Cortex of kidney (tissue), 1 donor: ENCODE measurements at places on chromosomes 6 and 20.

- no peak for DNase-seq
Measured at GRCh38 chr6:104483225-104483834, 376.4 kb downstream of the HACE1 start.

- no peak for DNase-seq
Measured at GRCh38 chr20:40637176-40637575, 51.9 kb downstream of the MAFB start.

GRCh38 chr6:52389626-52390360 is 27.8 kb downstream of the PAQR8 start:
- DNase-seq: no peak

DNA sequence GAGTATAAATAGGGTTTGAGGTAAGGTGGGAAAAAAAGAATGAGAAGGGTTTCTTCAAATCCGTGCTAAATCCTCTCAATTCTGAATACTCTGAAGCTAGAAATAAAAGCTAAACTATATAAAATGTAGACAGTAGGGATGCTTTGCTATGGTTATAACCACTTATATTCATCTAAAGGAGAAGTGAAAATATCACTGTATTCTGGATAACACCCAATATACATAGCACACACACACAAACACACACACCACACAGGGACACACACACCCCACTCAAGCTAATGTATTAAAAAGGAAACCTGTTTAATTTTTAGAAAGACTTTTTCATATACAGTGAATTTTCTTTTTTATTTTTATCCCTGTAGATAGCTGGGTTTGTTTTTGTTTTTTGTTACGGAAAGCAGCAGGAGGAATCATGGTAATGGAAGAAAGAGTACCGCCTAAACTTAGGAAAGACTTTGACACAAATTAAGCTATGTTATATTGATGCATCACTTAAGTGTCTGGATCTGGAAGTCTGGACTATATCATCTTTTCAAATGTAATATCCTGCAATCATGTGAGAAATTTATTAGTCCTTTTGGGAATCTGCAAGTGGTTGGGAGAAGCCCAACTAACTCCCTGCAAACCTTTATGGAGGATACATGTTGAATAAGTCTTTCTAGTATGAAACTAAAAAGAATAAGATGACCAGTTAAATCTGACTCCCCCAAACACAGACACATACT is 68.4 kb upstream of the FABP7 start:
- DNase-seq: no peak

DNA sequence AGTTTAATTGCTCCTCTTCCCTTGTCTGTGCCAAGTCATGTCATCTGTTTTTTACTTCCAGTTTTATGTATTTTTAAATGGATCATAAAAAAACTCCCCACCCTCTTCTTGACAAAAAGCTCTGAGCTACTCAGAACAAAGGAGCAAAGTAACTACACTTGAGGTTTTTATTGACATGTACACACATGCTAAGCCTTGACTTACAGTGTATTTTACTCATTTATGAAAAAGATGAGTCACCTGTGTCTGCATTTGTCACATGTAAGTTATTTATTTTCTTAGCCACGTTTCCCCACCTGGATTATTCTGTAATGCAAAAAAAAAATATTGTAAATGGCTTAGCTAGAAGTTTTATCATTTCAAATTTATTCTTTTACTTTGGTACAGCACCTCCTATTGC is 628.8 kb upstream of the SLC35B3 start:
- DNase-seq: no peak

DNA sequence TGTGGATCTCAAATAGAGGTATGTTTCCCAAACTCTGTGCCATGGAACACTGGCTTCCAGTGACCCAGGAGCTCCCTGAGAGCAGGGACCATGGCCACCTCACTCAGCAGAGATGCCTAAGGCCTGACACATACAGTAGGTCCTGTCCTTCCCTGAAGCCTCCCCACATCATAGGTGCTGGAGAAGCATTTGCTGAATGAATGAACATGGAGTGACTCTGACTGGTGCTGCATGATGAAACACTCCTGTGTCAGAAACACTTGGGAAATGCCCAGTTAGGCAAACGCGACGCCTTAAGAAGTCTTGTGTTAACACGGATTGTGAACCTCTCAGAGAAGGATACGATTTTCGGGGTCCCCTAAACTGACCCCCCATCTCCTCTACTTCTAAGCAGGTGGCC is 14.3 kb downstream of the SLA2 start:
- no peak for DNase-seq

GRCh38 chr6:43707767-43708166 is 20.2 kb upstream of the MRPS18A start:
- DNase-seq: no peak

DNA sequence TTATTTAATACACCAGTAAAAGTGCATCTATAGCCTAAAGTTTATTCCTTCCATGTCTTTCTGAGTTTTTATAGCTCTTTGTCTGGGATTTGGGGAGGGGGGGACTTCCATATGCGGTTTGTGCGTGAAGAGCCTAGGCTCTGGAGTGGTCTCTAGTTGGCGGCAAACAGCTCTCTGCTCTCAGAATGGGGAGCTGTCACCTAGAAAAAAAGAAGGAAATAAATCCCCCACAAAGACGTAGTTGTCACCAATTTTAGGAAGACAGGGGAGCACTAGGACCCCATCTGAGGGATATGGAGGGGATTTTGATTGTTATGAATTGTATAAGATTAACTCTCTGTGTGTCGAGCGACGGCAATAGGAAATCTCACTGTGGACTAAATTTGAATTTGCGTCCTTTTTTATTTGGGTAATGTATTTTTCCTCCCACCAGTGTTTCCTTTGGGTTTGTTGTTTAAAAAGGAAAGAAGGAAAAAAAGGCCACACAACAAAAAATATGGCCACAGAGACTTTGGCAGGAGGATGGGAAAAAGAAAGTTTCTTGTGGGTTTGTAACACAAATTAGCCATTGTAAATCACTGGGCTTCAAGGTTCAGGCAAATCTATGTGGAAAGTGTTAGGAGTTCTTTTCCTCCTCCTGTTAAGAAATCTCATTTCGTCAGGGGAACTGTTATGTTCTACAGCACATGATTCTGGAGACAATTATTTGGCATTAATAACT is 7.4 kb downstream of the POU3F2 start:
- DNase-seq: no peak

- DNase-seq: no peak
Measured at GRCh38 chr20:32287231-32287638, 9.8 kb downstream of the KIF3B start.

DNA sequence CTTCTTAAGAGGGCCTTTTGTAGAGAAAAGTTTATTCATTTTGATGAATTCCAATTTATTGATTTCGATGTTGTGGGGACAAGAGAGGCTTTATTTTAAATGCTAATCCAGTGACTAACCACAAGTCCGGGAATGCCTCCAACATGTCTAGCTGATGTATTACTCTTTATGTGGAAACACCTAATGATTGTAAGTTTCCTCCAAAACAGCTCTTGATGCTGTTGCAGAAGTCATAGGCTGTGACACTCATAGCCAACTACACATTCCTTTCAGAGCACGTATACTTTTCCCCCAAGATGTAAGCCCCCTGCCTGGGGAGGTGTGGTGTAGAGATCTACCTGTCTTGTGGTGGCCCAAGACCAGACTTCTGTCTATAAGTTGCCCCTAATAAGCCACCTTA is 61.3 kb upstream of the RNF24 start:
- DNase-seq: no peak

DNA sequence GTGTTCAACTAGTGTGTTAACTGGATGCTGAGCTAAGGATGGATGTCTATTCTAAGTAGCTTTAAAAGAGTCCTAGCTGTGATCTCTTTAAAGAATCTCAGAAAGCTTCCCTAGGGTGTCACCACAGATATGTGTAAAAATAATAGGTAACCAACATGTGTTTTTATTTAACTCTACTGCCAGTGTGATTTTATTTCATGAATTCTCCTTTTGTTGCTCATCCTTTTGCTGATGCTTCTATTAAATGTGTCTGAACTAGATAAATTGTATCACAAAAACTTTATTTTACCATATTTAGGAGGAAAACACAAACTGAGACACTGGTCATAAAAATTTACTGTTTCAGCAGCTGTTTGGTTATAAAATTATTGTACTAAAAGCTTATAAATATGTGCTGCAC is 809.4 kb upstream of the CITED2 start:
- no peak for DNase-seq

GRCh38 chr6:17267566-17267965 is 13.6 kb upstream of the RBM24 start:
- no peak for DNase-seq

GRCh38 chr6:132527791-132528190 is 10.3 kb upstream of the TAAR9 start:
- no peak for DNase-seq

GRCh38 chr6:168964138-168964835 is 289.4 kb downstream of the THBS2 start:
- no peak for DNase-seq

GRCh38 chr6:6752129-6752528 is 163.6 kb downstream of the LY86 start:
- no peak for DNase-seq

GRCh38 chr6:105357165-105357564 is 45.7 kb downstream of the PREP start:
- DNase-seq: no peak

DNA sequence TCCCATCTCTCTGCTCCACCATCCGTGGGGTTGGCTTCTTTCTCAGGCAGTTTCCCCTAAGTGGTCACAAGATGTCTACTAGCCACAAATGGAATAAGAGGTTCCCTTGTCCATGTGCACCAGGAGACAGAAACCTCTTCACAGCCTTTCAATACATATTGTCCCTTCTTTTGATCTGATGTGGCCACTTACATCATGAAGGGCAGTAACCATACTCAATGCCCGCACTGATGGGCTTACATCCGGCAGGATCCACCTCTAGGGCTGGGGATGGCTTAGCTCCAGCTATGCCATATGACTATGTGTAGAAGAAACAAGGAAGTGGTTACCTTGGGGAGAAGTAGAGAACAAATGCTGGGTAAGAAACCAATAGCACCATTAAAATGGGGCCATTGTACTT is 64.4 kb downstream of the PLEKHG1 start:
- DNase-seq: no peak

GRCh38 chr6:7200598-7201443 is 93.1 kb downstream of the RREB1 start:
- no peak for DNase-seq

GRCh38 chr6:127423921-127424320 is 35.3 kb downstream of the KIAA0408 start:
- DNase-seq: no peak

DNA sequence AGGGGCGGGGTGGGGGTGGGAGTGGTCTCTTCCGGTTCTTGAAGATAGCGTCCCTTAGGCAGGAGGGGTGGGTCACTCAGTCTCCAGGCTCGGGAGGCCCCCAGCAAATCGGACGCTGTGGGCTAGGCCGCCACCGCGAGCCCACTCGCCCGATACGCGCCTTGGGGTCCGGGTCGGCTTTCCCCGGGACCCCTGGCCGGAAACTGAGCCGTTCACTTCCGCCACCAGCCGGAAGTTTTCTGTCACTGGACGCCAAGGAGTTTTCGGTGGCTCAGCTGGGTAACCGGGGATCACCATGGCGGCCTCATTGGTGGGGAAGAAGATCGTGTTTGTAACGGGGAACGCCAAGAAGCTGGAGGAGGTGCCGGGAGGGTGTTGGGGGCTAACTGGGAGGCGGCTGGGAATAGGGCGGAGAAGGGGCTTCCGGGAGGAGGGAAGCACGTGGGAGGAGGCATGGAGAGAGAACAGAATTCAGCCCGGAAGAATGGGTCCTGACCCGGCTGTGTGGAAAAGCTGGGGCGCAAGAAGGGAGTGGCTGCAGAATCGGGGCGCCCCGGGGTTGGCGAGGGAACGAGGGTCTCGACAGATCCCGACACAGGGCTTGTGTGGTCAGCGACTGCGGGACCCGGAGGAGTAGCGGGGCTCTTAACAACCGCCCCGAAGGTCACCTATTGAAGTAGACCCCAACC is at the start of gene ITPA:
Gene ITPA (plus strand): TSS at position 242 of the 689 bp plus-strand sequence. CDS start 54 bp downstream, at position 296.
- DNase-seq: no peak

DNA sequence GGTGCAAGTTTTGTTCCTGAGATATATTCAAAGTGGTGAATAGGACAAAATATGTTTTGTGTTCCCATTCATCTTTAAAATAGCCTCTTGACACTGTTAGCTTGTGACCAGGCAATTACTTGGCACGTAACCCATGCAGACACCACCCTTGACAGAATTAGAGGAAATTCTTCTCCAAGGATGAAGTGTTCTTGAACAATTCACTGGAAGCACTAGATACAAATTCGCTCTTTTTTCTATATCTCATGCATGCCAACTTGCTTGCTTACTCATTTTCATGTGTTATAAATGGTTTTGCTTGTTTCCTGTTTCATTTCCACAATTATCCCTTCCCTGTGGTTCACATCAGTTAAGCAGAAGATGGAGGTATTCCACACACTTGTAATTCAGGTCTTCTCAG is 105.2 kb upstream of the MAN1A1 start:
- no peak for DNase-seq

- DNase-seq: no peak
Measured at GRCh38 chr20:31770243-31770642, 31.2 kb downstream of the TPX2 start.

DNA sequence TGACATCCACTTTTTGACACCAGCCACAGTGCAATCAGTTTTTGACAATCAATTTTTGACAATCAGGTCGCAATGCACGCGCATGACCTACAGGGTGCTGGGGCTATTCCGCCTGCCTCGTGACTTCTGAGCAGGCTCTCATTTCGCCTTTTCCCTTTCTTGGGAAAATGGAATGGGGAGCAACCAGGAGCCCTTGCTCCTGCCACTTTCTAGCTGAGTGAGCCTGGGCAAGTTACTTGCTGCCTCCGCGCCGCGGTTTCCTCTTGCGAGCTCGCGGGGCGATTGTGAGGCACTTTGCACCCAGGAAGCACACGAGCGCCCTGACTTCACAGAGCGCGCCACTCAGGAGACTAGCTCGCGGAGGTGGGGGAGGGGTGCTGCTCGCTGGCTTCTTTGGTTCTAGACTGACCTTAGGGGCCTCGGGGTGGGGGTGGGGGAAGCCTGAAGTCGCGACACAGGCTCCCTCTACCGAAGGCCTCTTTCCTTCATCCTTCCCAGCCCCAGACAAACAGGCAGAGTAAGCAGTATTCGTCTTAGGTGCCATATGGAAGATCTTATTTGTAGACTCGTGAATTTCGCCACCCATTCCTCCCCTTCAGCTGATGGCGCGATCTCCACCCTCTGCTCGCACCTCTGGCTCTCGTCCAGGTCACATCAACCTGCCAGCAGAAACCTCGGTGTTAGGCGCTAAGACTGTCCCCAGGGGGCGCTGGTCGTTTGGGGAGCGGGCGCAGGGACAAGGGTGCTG is 4.6 kb downstream of the TP53TG5 start:
- DNase-seq: no peak

- DNase-seq: no peak
Measured at GRCh38 chr6:37889486-37889885, 70.0 kb downstream of the ZFAND3 start.

DNA sequence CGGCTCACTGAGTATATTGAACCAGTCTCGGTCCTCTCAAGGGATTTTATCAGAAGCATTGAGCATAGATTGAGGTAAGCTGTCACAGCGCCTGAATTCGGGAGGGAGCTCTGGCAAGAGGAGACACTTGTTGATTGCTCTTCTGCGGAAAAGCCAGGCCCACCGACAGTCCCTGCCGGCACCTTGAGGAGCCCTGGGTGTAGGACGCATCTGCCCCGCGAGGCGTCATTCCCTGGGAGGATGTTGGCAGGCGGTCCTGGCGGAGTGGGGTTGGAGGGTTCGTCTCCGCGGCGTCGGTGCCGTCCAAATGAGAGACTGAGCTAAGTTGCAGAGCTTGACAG is 843 bp downstream of the FBXO9 start:
- no peak for DNase-seq

- DNase-seq: no peak
Measured at GRCh38 chr6:317448-318144, 25.3 kb downstream of the DUSP22 start.

- DNase-seq: no peak
Measured at GRCh38 chr20:45029884-45030283, 63.6 kb downstream of the STK4 start.

GRCh38 chr6:42075159-42075838 is 25.0 kb downstream of the TAF8 start:
- DNase-seq: no peak
